ENCODE measurements at places on chromosomes 2 and 18.
A peak's percentile ranks its signal among the peaks of the same experiment; 100 is the strongest.

DNA sequence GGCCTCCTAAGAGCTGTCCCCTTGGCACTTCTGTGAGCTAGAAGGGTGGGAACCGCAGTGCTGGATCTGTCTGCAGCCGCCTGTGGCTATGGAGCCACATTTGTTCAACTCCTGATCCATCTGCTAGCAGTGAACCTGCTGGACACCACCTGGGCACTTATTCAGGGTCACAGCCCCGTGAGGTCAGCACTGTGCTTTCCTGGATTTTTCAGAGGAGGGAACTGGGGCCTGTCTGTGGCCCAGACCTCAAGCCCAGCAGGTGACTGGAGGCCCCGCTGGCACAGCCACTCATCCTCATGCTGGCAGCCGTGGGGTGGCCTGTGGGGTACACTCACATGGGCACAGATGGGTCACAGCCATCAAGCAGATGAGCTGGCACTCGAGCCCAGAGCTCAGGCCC lies 155.3 kb downstream of the TFCP2L1 start:
- no peak for DNase-seq

- DNase-seq, result no peak
These were observed 173.4 kb downstream of the ANAPC1 start for GRCh38 chr2:111710613-111711012.

- DNase-seq, result no peak
These were observed 301.1 kb downstream of the ERBB4 start for GRCh38 chr2:212237350-212238095.

DNA sequence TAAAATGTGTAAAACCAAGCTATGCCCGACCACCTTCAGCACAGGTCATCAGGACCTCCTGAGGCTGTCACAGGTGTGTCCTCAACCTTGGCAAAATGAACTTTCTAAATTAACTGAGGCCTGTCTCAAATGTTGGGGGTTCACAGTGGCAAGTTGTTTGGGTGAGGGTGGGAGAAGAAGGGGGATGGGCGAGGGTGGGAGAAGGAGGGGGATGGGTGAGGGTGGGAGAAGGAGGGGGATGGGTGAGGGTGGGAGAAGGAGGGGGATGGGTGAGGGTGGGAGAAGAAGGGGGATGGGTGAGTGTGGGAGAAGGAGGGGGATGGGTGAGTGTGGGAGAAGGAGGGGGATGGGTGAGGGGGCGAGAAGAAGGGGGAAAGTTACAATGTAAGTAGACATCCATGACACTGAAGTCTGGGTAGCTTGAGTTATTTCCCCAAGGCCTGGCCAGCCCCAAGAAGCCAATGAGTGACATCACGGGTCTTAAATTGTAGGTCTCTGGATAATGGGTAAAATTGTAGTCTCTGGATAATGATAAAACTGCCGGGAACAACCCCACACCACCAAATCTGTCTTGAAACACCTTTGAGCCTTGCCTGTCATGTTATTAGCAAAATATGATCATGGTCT lies 56.3 kb downstream of the TIMM21 start:
- DNase-seq, result no peak

- DNase-seq, result peak; percentile 46
These were observed 50.3 kb downstream of the ARL4C start for GRCh38 chr2:234446404-234447076.
